Gastroesophageal sphincter (tissue), 4 donors: ENCODE measurements at places on chromosomes 5 and 9.

GRCh38 chr9:131418143-131419025, 24.5 kb downstream of the PRRC2B start:
- ATAC-seq: peak; percentile 40

- ATAC-seq: no peak
Measured at GRCh38 chr5:59807806-59808205, 85.7 kb downstream of the PDE4D start.

DNA sequence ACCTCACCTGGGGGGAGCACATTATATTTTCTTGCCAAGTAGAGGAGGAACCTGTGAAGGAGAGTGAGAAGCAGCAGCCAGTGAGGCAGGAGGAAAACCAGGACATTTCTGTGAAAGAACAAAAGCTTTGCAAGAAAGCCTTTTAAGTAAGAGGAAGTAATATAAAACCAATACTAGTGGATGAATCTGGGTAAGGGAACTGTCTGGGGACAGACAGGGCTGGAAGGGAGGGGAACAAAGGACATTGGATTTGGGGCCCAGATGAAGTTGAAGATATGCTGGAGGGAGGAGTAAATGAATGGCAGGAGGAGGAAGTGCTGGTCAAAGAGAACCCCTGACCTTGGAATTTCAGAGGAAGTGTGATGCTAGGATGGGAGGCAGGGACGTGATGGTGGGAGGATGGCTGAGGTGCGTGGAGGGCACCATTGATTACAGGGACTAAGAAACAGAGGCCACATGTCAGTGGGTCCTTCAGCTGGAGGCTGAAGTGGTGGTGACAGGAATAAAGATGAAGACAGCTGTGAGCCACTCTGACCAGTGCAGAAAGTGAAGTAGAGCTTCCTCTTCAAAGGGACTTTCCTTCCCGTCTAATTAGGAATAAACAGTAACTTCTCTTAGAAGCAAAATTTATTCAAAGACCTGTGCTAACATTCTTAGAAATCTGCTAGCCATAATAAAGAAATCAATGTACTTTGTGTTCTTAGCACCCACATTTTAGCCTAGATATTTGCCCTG, 43.5 kb upstream of the FABP6 start:
- ATAC-seq: no peak

GRCh38 chr9:72931437-72931836, 21.4 kb downstream of the ALDH1A1 start:
- no peak for ATAC-seq

DNA sequence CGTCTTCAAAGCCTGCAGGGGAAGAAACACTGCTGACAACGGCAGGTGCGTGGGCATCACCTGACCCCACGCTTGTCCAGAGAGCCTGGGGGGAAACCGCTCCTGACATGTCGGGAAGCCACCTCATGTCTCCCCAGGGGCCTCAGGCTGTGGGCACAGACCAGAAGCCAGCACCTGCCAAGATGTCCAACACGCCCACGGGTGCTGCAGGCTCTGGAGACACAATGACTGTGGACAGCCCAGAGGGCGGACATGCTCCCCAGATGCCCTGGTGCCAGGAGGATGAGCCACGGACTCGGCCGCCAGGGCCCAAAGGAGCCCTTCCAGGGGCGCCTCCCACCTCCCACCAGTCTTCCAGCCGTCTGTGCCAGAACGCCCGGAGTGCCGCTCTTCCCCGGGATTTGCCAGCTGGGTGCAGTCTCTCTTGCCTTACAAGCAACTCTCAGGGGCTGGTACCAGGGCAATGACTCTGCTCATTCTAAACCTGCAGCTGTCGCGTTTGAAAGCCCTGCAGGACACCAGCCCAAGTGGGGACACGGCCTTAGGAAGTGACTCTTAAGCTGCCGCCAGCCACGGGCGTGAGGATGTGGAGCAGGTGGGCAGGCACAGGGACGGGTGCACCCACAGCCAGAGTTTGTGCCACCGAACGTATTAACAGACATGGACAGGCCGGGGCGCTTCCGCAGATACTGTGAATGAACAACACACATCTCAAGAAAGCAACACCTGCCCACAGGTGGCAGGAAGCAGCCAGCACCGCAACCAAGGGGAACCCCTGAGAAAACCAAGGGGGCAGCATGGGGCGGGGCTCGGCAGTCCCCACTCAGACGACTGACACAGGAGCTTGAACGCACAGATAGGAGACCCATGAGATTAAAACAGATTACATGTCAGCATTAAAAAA, 6.8 kb upstream of the LHX3 start:
- ATAC-seq: no peak

DNA sequence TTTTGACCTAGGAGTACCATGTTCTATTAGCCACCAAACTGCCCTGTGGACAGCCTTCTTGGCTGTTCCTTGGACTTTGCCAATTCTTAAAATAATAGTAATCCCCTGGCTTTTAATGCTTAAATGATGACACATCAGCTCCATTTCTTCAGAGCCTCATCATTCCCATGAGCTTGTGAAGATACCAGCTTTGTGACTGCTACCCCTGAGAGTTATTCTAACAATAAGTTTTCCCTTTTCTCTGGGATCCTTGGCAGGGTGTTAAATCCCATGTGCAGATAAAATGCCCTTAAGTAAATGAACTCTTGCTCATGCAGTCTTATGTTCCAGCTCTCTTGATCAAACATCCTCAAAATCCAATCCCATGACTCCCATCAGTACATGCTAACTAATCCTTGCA, 415.3 kb downstream of the CETN3 start:
- no peak for ATAC-seq

DNA sequence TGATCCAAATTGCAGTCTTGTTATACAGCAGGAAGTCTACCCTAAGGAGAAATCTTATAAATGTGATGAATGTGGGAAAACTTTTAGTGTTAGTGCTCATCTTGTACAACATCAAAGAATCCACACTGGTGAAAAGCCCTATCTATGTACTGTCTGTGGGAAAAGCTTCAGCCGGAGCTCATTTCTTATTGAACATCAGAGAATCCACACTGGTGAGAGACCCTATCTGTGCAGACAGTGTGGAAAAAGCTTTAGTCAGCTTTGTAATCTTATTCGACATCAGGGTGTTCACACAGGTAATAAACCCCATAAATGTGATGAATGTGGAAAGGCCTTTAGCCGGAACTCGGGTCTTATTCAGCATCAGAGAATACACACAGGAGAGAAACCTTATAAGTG, 10.4 kb downstream of the ZNF189 start:
- ATAC-seq: no peak

- ATAC-seq: no peak
Measured at GRCh38 chr9:21969011-21969940, 24.9 kb downstream of the CDKN2A start.

DNA sequence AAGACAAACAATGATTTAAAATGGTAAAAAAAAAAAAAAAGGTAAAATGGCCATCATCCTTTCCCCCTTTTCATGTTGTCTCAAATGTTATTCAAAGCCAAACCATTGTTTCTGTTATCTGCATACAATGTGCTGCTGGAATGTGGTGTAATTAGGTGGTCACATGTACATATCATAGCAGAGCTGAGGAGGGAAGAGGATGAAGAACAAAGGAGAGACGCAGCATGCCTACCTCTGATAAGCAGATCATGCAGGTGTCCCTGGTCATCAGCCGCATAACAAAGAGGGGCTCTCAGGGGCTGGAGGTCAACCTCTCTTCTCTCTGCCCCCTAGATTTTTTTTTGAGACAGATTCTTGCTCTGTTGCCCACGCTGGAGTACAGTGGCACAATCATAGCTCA, 141.0 kb downstream of the CARTPT start:
- ATAC-seq: no peak

GRCh38 chr9:98108531-98109031, 10.4 kb downstream of the TRIM14 start:
- no peak for ATAC-seq

DNA sequence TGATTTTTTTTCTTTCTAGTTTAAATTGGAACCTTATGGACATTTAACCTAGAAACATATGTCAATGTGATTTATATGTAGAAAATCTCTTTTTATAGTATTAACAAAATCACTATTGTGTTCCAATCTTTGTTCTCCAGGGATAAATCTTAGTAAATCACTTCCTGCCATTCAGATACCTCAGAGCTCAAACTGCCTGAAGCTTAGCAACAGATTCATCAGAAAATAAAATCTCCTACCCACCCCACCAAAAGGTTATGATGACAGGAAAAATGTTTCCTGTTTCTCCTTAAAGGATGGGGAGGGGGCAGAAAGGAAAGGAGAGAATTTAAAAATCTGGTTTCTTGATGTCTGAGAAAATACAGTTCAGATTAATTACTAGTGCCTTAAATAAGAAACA, 105.0 kb upstream of the TUT7 start:
- no peak for ATAC-seq

DNA sequence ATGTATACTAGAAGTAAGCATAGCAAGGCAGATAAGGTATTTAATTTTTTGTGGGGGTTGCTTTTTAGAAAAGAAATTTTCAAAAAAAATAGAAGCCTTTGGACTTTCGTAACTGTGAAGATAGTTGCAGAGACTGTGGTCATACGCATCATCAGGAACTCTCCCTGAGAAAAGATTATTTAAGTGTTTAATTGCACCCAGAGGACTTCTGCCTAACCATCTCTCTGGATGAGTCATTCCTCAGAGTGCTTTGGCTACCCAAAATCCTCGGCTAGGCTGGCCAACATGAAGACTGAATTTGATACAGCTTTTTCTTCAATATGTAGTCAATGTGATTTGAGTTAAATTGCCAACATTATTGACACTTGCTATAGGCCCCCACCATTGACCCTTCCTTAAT, 296.4 kb downstream of the TLR4 start:
- no peak for ATAC-seq

DNA sequence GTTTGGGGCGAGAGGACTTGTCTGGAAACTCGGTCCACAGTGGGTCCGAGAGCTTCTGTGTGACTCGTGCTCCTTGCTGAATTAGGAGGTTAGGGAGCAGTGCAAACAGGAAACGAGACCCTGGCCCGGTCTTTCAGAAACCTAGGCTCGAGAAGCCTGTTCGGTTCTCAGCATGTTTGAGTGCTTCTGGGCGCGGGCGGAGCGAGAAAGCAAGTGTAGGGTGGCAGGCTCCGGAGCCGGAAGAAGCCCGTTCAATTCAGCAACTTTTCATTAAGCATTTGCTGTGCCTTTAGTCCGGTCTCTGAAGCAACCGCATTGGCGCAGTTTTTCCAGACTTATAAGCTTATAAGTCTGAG, 547 bp downstream of the CLTA start:
- no peak for ATAC-seq

GRCh38 chr5:159155960-159156359, 53.4 kb downstream of the RNF145 start:
- no peak for ATAC-seq

GRCh38 chr5:13921578-13921977, 22.9 kb downstream of the DNAH5 start:
- ATAC-seq: no peak

DNA sequence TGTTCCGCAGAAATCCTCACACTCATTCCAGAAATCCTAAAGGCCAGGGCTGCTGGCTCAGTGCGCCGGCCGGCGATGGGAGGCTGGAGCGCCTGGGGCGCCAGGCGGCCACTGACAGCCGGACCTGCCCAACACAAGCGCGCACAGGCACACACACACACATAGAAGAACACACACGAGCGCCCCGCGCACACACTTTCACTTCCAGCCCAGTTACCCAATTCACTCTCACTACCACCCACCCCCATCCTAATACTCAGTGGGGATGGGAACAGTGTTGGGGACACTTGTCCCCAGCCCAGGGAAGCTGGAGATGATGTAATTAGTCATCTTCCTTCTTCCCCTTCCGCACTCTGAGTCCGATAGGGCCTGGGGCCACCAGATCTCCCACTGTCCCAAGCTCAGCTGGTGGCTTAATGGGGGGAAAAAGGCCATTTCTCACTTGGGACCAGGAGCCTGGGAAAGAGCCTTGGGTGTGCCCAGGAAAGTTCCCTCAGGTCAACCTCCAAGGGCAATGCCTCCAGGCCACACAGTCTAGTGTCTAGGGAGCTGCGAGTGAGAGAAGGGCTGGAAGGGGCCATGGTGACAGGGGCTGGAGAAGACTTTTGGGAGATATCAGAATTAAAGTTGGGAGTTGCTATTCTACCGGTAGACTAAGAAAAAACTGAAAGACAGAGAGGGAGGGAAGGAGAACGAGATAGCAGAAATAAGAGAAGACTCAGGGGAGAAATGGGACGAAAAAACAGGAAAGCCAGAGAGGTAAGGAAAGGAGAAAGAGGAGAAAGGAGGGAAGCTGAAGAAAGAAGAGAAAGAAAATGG, 1.7 kb downstream of the EBF1 start:
- no peak for ATAC-seq

GRCh38 chr5:125679522-125679921, 743.7 kb upstream of the GRAMD2B start:
- no peak for ATAC-seq

DNA sequence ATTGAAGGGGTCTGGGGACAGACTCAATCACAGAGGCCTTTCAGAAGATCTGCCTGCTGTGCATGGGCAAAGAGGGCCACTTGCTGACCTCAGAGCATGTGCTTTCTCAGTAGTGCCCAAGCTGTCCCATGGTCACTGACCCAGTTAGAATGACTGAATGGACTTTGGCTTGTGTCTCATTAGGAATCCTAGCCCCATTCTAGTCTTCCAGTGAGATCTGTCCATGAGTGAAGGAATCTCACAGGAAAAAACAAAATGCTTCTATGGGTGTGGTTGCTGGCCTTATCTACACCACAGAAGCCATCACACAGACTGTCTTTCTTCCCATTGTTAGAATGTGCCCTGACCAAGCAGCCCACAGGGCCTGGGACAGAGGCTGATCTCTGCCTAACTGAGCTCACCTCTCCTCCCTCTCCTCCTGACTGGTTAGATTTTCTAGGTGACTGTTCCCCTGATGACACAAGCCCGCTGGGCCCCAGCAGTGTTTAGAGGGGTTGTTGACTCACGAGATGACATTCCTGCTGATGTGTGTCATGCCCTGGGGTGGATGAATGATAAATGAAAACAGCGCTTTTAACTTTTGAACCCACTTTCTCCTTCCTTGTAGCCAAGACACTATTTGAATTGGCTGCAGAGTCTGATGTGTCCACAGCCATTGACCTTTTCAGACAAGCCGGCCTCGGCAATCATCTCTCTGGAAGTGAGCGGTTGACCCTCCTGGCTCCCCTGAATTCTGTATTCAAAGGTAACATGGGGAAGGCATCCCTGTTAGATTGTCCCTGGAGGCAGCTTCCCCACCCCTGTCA, 24.8 kb downstream of the TGFBI start:
- no peak for ATAC-seq
